ENCODE measurements at places on chromosomes 2 and 18.

DNA sequence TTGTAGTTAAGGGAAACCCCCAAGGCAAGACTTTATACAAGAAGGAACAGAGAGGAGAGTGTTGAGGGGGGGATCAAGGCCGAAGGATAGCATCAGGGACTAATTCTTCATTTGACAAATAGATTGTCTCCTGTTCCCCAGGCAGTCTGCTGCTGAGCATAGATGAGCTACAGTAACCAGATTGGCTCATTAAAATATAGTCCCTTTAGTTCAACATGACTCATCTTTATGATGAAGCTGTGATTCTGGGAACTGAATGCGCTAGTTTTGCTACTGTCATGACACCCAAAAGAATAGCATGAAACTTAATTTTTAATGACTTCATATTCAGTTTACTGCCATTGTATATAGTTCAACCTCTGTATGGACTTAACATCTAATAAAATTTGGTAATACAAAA lies 35.5 kb downstream of the TMEFF2 start:
- no peak for DNase-seq
- peaks cover 13% of the 10 kb centered on the region for H3K27me3 ChIP-seq
- no peak overlapping the region for H3K27ac ChIP-seq

GRCh38 chr2:14634182-14634488 lies 1.6 kb downstream of the LRATD1 start:
- H3K4me3 ChIP-seq: no peak overlapping the region
- no peak for DNase-seq
- peaks cover 52% of the 10 kb centered on the region for H3K27me3 ChIP-seq

DNA sequence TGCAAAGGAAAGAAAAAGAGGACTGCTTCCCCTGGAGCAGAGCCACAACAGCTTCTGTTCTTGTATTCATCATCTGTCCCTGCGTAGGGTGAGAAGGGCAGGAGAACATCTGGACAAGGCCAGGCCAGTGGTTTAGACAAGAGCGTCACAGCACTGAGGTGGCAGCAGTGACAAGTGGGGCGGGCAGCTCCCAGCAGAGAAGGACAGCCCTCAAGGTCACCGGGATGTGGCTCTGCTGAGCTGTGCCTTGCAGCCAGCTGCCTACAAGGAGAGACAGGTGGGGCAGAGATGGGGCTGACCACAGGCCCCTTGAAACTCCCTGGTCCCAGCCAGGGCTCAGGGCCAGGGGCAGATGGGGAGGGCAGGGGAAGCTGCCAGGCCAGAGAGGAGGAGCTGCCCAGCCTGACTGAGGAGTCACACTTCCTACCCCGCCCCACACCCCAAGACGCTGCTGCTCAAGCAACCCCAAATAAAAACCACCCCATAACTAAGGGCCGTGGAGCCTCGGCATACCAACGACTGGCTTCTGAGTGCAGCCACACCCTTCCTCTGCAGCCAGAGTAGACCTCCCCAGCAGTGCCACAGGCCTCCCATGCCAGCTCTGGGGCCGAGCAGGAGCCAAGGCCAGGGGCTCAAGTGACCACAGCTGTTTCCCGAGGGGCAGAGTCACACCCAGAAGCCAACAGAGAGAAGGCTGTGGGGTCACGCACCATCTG lies 5.4 kb downstream of the RAB11FIP5 start:
- H3K4me3 ChIP-seq: no peak overlapping the region
- H3K27me3 ChIP-seq: no peaks in the 10 kb centered on the region
- H3K4me1 ChIP-seq: peaks cover 40% of the 10 kb centered on the region
- DNase-seq: no peak

DNA sequence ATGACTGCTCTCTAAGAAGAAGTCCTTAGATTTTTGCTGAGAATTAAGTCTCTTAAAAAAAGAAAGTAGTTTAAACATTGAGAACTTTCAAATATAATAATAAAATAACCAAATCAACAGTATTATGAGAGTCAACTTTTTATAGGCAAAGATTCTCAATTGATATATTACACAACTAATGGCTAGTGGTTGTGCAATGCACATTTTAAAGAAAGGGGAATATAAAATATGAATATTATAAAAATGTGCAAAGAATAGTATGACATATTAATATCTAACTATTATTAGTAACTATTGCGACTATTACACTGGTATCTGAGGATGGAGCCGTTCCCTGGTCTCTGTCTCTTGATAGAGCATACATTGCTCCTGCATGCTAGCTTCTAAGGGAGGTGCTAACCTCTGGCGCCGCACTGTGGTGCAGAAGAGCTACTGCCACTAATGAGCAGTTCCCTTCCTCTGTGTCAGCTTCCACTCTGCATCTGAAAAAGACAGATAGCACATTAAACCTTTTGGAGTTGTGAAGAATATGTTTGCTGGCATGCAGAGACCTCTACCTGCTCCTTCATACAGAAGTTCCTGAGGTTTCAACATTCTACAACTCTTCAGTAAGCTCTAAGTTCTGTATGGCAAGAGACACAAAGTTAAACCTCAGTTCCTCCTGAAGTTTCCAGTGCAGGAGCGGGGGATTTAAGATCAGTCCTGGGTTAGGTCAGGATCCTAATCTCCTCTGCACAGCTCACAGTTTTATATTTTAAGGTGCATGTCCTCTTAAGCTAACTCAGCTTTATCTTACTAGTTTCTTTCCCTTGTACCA lies 3.5 kb upstream of the SLC9A2 start:
- peaks cover 60% of the 10 kb centered on the region for H3K27me3 ChIP-seq
- no peak overlapping the region for H3K27ac ChIP-seq
- H3K4me1 ChIP-seq: peaks cover 11% of the 10 kb centered on the region
- no peaks in the 10 kb centered on the region for H3K36me3 ChIP-seq

DNA sequence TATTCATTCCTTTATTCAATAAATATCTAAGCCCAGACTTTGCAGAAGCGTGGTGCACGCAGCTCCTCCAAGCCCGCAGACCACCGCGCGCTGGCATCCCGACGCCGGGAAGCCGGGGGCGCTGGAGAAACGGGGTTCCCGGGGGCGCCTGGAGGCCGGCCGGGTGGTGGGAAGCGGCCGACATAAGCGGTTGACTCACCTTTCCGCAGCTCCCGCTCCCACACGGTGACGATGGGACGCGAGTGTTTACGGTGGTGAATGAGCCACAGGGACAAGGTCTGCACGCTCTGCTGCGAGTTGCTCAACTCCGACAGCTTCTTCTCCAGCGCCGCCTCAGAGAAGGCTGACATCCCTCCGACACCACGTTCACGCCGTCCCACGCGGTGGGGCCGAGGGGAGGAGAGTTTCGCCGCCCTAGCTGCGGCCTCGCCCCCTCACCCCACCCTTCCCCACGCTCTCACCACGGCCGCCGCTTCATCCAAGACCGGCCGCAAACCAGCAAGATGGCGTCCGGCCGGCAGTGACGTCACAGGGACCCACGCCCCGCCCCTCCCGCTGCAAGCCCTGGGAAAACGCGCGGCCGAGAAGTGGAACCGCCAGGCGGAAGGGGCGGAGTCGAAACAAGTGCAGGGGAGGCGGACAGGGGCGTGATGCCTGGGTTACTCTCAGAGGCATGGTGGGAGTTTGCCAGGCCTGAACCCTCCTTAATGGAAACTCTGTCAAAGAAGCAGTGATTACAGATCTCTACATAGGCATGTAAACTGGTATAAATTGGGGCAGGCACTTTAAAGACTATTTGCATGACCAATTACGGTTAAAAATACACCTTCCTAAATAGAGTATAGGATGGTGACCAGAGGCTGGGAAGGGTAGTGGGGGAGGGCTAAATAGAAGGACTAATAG lies at the start of gene RPRD1A:
Gene RPRD1A (minus strand): TSS at position 505 of the 903 bp plus-strand sequence. CDS start 155 bp downstream, at position 350.
- H3K27ac ChIP-seq: peak within 1 kb of the TSS; percentile 97
- H3K36me3 ChIP-seq: peaks cover 20% of the 10 kb centered on the region
- H3K27me3 ChIP-seq: peaks cover 7% of the 10 kb centered on the region
- peaks cover 28% of the 10 kb centered on the region for H3K4me1 ChIP-seq
- peak; percentile 99 for DNase-seq
